ENCODE measurements at places on chromosomes 7 and 10.

- DNase-seq = no peak
These were observed 14.2 kb downstream of the GTF2IRD1 start for GRCh38 chr7:74467876-74468275.

DNA sequence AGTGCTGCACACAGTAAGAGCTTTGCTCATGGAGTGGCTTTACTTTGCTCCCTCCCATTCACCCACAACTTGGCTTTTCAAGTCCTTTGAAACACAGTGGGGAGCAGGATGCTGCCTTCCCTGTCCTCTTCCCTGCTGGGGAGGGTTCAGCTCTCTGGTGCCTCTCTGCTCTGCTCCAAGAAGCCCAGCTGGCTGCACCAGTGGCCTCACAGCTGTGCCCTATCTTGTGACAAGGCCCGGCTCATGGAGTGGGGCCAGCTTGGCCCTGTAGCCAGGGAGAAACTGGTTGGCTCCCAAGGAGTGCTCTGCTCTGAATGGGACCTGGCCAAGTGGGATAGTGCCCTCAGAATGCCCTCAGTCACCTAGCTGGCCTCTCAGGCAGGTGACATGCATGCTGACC, 212.3 kb upstream of the ZMIZ1 start:
- DNase-seq = no peak

DNA sequence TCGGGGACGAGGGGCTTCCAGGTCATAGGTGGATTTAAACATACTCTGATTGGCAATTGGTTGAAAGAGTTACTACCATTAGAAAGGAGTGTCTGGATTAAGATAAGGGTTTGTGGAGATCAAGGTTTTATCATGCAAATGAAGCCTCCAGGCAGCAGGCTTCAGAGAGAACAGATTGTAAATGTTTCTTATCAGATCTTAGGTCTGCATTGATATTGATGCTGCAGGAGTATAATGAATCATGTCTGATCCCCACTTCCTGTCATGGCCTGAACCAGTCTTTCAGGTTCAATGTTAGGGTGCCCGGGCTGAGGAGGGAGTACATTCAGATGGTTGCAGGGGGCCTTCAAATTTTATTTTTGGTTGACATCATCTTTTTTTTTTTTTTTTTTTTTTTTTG, 51.4 kb downstream of the SH3PXD2A start:
- peak; percentile 12 for DNase-seq

DNA sequence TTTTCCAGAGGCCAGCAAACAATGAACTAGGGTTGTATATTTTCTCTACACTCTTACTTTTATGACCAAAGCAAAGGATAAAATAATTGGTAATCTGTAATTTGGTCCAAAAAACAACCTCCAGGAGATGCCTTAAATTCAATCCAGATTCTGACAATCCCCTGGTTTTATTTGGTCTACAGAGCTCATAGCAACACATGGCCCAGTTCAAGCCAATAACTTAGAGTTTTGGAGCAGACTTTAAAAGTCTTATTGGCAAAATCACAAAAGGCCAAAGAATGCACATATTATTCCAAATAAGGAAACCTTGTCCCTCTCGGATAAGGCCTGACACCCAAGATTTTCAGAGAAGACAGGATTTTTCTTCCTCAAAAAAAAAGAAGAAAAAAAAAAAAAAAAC, 51.9 kb downstream of the SORBS1 start:
- no peak for DNase-seq

GRCh38 chr7:104093127-104093526, 103.7 kb upstream of the RELN start:
- no peak for DNase-seq

GRCh38 chr10:17003151-17003550, 126.5 kb downstream of the CUBN start:
- DNase-seq = peak; percentile 61

DNA sequence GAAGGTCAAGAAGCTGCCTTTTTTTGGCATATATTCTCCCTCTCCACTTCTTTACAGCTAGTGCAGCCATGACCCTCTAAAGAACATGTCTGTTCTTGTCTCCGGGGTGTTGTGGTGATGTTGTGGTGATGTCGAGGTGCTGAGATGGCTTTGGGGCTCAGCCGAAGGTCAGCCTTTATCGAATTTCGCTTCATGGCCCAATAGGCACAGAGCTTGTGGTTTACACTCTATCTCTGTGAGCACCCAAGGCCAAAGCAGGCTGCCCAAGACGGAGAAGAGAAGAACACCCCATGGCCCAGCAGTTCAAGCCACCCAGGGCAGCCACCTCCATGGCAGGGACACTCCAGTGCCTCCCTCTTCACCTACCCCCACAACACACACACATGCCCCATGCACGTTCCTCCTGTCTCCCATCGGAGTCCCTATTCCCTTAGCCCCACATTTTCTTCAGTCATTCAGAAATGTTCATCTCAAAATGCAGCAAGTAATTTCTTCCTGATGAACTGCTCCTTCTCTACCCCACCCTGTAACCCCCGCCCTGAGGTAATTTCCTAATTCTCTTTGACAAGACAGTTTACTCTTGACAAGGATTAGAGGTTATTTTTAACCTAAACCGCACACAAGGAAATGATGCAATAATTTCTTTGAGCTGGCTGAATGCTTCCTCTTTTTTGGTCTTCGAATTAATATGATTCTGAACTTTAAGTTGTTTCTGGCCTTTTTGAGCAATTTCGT, 18.6 kb upstream of the ADRB1 start:
- DNase-seq = no peak

- no peak for DNase-seq
These were observed 80.0 kb downstream of the FBXL13 start for GRCh38 chr7:102994567-102994966.

DNA sequence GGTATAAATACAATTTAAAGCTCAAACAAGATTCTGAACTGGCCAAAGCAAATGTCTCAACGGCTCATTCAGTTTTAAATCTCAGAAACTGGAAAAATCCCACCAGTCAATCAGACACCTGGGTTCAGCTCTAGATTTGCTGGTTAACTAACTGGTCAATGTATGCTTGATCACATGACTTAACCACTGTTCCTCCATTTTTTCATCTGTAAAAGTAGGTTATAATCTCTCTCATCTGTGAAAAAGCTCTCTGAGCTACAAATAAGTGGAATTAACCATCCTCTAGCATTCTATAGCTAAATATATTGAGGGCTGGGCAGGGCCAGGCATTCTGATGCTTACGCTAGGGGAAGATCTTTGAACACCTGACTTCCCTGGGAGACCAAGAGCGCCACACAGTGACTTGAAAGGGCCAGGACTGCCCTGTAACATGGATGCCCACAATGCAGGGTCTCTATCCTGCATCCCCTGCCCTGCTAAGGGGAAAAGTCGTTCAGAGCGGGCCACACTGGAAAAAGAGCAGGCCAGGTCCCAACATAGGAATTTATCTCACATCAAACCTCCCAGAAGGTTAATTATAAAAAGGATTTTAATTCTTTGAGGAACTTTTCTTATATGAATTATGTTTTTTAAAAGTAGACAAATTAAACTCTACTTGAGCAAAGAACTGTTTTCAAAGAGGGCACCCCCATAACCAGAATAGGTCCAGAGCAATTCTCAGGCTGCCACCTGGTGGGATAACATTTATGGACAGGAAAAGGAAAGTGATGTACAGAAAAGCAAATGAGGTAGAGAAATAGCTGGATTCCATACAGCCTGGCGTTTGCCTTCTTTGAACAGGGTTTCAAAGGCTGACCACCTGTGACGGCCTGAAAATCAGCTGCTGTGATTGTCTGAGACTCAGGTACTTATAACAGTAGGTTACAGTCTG, 1.8 kb downstream of the RP9 start:
- peak; percentile 14 for DNase-seq

DNA sequence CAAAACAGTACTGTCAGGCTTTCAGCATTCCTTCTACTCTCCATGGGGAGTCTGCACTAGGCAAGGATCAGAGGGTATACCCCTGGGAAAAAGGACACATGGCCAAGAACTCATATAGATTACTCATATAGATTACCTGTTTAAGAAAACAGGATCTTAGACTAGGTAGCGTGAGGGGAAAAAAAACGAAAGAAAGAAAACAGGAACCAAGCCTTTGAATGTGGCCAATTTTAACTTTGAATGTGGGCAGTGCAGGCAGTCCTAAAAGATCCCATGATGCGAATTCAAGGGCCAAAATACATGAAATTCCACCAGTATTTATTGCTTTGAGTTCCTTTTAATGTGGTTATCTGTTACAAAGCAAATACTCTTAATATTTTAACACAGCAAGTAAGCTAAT, 108.6 kb upstream of the TAC1 start:
- no peak for DNase-seq

GRCh38 chr7:95737828-95738505, 34.4 kb upstream of the DYNC1I1 start:
- no peak for DNase-seq

- DNase-seq = no peak
These were observed 57.4 kb downstream of the PPP1R17 start for GRCh38 chr7:31744294-31744874.

GRCh38 chr10:124989526-124989925, 47.6 kb downstream of the ZRANB1 start:
- no peak for DNase-seq

GRCh38 chr10:25393621-25394020, 218.8 kb downstream of the GPR158 start:
- DNase-seq = no peak

DNA sequence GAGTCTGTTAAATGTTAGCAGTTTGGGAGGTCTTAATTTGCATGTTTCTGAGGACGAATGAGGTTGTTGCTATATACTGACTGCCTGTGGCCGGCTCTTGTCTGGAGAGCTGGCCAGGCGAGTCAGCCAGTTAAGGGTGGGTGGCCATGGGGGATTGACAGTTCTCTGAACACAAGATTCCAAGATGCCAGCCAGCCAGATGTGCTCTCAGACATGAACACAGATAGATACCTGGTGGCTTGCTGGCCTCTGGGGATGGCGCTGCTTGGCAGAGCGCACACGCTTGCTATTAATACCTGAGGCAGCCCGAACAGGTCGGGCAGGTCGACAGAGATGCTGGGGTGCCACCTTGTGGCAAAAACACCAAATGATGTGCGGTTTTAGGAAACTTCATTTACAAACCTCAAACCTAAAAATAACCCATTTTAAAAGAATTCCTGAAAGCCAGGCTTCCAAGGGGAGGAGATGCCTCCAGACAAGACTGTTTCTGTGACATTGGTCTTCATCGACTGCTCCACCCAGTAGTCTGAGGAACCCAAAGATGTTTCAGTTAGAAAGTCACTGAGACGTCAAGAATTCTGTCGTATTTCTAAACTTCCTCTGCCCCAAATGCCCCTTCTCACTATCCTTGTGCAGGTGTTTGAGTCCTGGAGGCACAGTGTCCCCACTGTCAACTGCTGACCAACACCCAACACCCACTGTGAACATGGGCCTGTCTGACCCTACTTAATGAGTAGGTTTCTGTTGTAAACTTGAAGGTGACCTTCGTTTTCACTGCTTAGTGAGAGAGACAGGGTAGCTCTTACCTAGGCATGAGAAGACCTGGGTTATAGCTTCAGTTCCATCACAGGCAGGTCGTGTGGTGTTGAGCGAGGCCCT, 123.4 kb downstream of the NT5C2 start:
- DNase-seq = peak; percentile 71

- no peak for DNase-seq
These were observed 111.3 kb upstream of the IGFBP3 start for GRCh38 chr7:46032353-46032752.

- DNase-seq = no peak
These were observed 29.1 kb downstream of the POLL start for GRCh38 chr10:101558671-101559595.

GRCh38 chr7:70569335-70569819, 562.6 kb upstream of the GALNT17 start:
- no peak for DNase-seq

GRCh38 chr7:142391191-142391992, 133.5 kb upstream of the PRSS58 start:
- DNase-seq = no peak

- no peak for DNase-seq
These were observed 227.6 kb upstream of the STEAP1 start for GRCh38 chr7:89926701-89927100.

- DNase-seq = no peak
These were observed 32.2 kb downstream of the SPOCK2 start for GRCh38 chr10:72056113-72056512.

- no peak for DNase-seq
These were observed 613.5 kb downstream of the PTPRN2 start for GRCh38 chr7:157973971-157974677.

DNA sequence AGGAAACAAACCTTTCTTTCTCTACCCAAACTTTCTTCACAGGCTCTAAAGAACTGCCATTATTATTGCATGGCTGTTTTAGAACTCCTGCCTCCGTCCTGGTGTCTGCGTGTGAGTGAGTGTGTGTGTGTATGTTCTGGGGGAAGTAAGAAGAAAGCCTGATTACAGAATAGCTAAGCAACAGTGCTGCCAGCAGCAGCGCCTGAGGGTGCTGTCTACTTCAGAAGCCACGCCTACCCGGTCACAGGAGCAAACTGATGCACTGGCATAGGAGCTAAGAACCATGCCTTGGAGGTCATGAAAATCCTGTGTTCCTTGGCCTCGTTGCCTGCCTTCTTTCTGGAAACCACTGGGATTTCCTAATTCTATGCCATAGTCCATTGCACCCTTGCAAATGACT, 25.2 kb downstream of the LIPK start:
- DNase-seq = no peak

GRCh38 chr10:71419750-71420149, 23.0 kb downstream of the CDH23 start:
- no peak for DNase-seq

GRCh38 chr10:119517235-119518141, 25.0 kb downstream of the RGS10 start:
- DNase-seq = peak; percentile 42

- no peak for DNase-seq
These were observed 68.1 kb upstream of the PDGFA start for GRCh38 chr7:587767-588166.

DNA sequence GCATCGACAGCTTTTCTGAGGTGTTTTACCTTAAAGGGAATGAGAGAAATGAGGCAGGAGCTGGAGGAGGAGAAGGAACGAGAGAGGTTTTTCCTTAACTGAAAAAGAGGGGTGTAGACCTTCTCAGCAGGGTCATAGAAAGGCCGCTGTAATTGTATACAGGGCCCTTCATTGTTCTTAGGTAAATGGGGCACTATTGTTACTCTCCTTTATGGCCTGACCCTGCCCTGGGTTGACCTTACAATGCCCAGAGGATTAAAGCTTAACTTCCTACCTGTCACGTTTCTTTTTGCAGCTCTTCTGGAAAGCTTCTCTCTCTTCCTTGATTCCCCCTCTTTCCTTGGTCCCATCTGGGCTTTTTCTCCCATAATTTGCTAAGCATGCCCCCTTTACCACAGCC, 13.7 kb upstream of the PDLIM1 start:
- no peak for DNase-seq

- peak; percentile 16 for DNase-seq
These were observed 1.2 kb upstream of the SGCE start for GRCh38 chr7:94656925-94657731.

DNA sequence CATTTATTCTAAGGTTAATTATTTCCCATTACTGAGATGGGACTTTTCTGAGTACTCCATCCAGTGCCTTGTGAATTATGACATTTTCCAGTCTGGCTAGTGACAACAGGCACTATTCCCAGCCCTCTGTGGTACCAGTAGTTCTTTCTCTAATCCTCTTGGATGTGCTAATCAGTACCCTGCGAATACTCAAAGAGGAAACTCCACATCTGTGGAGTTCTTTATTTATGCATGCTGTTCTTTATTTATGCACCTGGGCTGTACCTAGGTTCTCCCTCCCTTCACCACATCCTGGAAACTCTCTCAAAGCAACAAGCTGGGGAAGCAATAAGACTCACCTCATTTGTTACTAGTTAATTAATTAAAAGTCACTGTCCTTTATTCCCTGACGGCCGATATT, 83.5 kb downstream of the TSPAN12 start:
- DNase-seq = no peak

- DNase-seq = no peak
These were observed 257.7 kb upstream of the GLI3 start for GRCh38 chr7:42494736-42495135.

Measured in activated gamma-delta T cell treated with Interleukin-2 at 50 U/mL for 16 hours (primary cell).